ENCODE measurements at places on chromosomes 5 and 9.

GRCh38 chr9:100377015-100377414 lies 24.3 kb upstream of the TEX10 start:
- no peak for DNase-seq

GRCh38 chr5:77983482-77984199 lies 207.5 kb upstream of the TBCA start:
- no peak for DNase-seq

- no peak for DNase-seq
Measured at GRCh38 chr9:126621919-126622735, 8.4 kb downstream of the LMX1B start.

DNA sequence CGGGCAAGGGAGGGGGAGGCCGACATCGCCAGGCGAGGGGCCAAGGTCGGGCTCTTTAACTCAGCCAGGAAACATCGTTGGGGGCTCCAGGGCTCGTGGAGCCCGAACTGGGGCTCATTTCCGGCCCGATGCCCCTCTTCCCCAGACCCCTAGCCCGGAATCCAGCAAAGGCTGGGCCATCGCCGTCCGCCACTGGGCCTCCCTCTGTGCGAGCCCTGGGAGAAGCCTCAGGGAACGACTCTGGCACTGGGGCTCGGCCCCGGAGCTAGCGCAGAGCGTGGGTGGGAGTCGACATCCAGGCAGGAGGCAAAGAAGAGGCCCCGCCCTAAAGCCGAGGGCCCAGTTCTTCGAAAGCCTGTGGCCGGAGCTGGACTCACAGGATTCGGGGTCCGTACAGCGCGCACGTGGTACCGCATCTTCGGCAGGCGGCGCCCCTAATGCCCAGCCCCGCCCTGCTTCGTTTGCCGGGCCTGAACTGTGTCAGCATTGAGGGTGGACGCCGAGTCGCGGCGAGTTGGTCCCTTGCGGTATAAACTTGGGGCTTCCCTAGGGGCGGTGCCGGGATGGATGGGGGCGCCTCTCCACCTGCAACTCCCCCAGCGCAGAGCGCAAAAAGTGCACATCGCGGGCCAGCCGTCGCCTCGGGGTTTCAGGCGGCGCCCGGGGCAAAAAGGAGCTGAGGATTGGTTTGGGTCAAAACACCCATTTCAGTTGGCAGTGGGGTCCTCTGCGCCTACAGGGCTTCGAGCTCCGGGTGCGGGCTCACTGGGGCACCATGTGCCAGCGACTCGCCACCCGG lies 3.6 kb upstream of the PAX5 start:
- no peak for DNase-seq

Data from AG08396 (cell line).